ENCODE measurements at places on chromosomes 13 and 19.

GRCh38 chr19:46955813-46956371 is 63.7 kb upstream of the NPAS1 start:
- no peak for DNase-seq

- DNase-seq: no peak
These were observed 6.8 kb downstream of the ZNF526 start for GRCh38 chr19:42226886-42227285.

DNA sequence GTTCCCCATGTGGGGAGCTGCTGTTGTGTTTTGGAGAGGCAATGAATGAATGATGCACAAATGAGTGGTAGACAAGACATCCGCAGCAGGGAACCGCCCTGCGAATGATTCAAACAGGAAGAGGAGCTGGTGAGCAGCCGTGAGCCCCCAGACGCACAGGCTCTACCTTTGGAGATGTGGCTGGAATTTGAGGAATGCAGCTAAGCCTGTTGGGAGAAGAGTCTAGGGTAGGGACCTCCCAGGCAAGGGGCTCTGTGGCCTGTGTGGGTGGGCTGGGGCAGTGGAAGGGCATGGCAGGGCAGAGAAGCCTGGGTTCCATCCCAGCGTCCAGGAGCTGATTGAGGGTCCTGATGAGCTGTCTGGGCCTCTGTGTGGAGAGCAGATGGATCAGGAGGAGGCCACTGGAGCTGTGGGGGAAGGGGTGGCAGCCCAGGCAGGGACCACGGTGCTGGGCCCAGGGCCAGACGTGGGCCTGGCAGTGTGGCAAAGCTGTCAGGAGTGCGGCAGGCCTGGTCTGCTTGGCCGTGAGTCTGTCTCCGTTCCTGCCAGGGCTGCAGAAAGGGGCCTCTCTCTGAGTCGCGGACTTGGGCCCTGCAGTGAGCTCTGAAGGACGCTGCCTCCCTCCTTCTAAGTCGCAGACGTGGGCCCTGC is 41.8 kb upstream of the DCUN1D2 start:
- DNase-seq: no peak

DNA sequence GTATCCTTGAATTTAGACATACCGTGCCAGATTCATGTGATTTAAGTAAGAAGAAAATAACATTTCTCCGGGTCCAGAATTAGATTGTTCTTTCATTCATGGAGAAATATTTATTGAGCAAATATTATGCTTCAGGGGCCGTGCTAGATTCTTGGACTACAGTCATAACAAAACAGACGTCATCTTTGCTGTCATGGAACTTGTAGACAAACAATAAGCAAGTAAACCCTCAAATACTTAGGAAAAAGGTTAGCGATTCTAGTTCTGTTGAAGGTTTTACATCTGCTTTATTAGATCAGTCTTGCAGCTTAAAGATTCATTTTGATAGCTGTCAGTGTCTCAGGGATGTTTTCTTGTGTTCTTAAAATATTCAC is 16.9 kb downstream of the ZNF507 start:
- no peak for DNase-seq

DNA sequence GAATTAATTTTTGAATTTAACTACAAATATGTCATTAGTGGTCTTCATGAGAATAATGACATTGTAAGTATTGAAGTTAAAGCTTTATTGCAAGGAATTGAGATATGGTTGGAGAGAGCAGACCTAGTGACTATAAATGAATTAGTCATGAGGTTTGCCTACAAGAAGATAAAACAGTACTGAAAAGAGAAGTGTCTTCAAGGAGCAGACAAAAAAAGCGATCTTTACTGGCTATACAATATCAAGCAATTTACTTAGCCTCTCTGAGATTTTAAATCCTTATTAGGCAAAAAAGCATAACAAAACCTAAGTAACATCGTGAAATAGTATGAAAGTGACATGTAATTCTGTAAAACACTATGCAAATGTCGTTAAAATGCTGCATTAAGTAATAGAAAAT is 435.1 kb upstream of the PCDH20 start:
- no peak for DNase-seq
